ENCODE measurements at places on chromosomes 5 and 9.

DNA sequence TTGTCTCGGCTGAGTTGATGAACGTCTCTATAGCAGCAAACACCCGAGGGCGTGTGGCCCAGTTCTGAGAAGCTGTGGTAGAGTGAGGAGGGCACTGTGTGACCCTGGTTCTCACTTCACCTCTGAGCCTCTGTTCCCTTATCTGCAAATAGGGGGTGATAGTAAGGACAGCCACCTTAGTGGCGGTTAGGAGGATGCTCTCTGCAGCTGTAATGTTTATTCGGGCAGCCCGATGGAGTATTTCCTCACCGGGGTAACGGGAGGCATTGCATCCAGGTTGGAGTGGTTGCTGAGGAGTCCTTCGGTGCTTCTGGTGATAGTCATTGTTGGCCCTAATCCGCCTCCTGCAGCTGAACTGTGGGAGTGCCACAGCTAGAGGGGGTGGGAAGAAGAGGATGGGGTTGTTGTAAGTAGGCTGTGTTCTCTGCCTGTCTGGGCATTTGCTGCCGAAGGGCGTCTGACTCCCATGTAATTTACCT, 13.9 kb downstream of the PRRC2B start:
- DNase-seq, result no peak

DNA sequence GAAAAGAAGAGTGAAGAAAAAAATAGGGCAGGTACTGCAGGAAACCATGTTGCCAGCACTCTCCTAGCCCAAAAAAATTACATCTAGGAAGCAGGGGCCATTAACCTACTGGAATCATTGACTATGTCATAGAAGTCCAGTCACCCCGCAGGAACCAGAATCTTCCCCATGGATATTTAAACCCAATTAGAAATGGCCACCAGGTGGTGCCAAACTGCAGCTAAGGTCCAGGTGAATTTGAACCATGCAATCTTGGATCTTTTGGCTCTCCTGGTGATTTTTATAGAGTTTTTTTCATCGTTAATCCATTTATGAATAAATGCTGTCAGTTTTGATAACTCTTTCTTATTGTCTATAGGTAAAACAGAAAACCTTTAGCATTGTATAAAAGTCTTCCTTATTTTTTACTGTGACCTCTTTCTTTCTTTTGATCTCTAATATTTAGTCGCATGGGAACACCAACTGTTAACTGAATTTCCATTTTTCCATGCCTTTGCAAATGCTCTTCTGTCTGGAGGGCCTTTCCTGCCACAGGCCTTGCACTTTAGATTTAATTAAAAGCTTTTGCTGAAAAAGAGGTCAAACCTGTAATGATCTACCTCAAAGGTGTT, 147.5 kb upstream of the FGF10 start:
- no peak for DNase-seq

DNA sequence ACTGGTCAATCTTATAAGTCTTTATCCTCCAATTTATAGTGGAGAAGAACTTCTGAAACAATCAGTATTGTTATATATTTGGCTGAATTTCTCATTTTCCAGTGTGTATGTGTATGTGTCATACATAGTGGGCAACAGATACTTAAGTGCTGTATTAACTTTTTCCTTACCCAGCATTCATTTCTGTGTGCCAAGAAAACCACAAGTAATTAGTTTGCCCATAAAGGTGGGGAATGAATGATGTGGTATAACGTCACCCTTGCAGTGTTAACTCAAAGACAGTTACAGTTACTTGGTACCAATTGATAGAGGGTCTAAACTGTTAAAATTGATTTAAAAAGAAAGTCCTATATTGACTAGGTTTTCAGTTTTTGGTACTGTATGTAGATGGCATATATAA, 2.0 kb downstream of the OGN start:
- DNase-seq, result no peak

- DNase-seq, result no peak
Measured at GRCh38 chr5:83856881-83857280, 136.2 kb upstream of the HAPLN1 start.

DNA sequence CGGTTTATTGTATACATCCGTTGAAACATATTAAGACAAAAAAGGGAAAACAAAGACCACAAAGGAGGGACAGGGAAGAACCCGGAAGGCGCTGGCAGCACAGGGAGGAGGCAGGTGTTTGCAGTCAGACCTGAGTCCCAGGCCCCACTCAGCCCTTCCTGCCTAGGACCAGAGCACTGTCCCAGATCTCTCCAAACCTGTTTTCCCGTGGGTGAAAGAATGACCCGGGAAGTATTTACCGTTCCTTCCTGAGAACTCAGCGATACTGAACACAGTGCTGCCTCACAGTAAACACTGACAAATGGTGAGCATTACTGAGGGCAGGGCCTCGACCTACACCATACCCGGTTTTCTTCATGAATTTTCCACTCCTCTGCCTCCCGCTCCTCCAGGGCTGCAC, 1.2 kb downstream of the ABO start:
- DNase-seq, result no peak

- no peak for DNase-seq
Measured at GRCh38 chr5:9670371-9670770, 40.2 kb upstream of the TAS2R1 start.

DNA sequence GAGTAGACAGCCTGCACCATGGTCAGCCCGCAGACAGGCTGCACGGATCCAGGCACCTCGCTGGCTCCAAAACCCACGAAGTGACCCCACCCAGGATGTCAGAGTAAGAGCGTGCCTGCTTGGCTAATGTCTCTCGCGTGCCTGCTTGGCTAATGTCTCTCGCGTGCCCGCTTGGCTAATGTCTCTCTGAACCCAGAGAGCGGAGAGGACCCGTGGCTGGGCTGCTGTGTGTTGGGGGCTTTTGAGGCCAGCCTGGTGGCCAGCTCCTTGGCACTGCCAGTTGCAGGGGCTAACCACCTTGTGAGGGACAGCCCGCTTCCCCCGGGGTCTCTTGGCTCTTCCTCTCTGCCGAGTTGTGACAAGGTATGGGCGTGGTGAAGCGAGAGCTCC, 8.9 kb upstream of the RXRA start:
- no peak for DNase-seq

DNA sequence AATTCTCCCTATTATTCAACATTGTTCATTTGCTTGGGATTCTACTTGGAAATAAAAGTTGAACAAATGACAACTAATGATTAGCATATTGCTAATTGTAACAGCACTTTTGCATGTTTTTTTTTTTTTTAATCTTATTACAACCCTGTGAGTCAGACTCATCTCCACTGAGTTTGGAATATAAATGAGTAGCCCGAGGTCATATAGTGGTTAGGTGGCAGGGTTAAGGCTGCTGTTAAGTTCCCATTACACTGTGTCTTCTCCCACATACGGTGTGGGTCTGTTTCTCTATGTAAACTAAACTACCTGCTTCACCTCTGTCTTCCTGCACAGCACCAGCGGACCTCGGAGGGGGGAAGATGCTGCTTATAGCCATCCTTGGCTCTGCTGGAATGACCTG, 92.4 kb downstream of the EQTN start:
- DNase-seq, result no peak

DNA sequence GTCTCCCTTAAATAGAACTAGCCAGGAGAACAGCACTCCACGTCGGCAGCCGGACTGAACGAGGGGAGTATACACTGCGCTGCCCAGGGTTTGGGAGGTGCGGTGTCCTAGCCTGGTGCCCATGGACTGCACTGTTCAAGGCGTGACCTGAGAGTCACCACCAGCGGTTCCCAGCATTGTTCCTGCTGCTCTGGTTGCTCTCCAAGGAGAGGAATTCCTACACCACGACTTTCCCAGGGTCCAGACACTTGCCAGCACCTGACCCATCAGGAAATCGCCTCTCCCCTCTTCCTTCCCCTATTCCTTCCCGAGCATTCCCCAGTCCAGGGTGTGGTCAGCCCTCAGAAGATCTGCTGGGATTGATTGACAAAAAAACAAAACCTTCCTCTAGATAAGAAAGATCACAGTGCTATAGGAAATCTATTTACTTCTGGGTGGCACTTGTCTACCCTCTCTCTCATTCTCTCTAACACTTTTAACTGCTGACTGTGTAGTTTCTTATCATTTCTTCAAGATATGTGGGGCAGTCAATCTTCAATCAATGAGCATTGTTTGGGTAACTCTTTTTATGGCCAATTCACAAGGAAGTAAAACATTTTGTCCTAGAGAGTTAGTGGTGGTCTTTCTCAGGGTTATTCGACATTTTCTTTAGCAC, 297.8 kb upstream of the ACTBL2 start:
- DNase-seq, result no peak

DNA sequence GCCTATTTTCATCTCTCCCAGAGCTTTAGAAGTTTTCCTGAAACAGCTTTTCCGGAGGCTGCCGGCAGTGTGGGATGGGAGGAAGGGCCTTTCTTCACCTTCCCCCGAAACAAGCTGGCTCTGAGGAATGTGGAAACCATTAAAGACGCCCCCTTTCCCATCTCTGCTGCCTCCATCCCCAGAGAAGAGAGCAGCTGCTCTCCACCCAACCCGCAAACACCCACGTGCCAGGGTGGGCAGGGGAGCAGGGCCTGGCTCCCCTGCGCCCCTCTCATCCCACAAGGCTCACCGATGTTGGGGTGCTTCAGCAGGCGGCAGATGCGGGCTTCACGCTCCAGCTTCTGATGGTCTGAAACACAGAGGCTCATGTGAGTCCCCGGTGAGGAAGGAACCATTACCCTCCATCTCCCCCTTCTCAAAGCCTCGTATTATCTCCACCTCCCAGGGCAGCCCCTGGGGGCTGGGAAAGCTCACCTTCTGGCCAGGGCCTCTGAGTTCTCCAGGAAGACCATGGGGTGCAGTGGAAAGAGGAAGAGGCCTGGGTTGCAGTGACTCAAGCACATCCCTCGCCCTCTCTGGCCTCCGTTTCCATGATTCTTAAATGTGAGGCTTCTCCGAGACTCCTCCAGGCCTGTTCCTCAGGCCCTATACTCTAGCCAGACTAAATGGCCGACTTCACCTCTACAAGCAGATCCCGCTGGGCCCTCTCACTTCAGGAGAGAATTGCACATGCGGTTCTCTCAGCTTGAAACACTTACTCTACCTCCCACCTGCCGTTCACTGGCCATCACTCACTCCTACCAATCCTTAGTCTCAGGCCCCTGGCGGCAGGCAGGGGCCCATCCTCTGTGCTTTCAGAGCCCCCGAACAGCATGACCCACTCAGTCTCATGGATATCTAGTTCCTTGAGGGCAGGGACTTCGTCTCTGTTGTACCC, 24.6 kb downstream of the CAMK2A start:
- no peak for DNase-seq

GRCh38 chr9:98906273-98907040, 37.2 kb upstream of the COL15A1 start:
- no peak for DNase-seq

DNA sequence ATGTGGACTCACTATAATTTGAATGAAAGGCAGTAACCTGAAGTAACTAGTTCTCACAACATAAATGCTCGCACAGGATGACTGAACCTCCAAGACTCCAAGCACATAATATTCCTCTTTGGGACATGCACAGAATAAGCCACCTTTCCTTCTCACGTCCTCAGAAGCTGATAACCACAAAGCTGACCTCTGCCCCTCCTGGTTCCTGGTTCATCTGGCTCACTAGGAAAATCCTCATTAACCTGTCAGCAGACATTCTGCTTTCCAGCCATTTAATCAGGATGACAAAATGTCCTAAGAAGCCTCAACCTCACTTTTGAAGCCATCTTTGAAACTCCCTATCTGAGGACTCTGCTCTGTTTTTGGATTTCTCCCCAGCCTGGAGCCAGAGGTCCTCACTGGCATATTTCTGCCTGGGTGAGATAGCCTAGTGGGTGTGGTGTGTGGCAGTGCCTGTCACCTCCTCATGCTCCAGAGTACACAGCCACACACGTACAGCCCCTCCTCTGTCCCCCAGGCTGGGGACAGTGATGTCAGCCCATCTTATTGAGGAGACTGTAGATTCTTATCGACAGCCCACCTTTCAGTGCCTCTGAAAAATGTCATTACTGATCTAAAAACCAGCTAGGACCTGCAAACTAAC, 10.3 kb downstream of the ANKH start:
- no peak for DNase-seq
